ENCODE measurements at places on chromosomes 7 and 10. TPM values are rescaled to one million over a fixed set of nuclear protein-coding genes. Genes with fewer than 3 reads are reported as not detected.

Gene VKORC1L1
- 16.9 TPM for total RNA-seq

Gene ZFYVE27
- 16.3 TPM for total RNA-seq

Gene CLEC5A
- 0.74 TPM for total RNA-seq

Gene TAS2R41
- not detected for total RNA-seq

Gene DKK1
- total RNA-seq: not detected

Gene MKRN1
- 98.7 TPM for total RNA-seq

Gene ANK3
- total RNA-seq: 190 TPM

Gene GRM3
- 0.49 TPM for total RNA-seq

Gene AS3MT
- total RNA-seq: 14.2 TPM
